Thyroid gland (tissue), 4 donors: ENCODE measurements at places on chromosomes 16 and 17.

GRCh38 chr17:50194934-50195865 lies 6.2 kb downstream of the COL1A1 start:
- no peak for DNase-seq

DNA sequence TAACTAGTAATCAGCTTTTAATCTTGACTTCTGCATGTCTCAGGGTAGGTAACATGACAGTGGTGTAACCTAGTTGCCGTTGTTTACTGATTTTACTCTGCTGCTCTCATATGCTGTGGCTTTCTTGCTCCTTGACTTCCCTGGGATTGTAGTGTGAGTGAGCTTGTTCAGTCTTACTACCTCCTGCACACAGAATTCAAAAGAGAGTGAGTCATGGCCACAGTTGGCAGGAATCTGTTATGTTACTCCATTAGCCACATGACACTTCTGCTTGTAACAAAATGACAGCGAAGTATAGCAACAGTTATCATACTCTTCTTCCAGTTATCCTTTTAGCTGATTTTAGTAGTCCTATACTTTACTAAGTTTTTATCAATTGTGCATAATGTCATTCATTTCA lies 18.8 kb downstream of the TNRC6A start:
- DNase-seq = peak; percentile 35

DNA sequence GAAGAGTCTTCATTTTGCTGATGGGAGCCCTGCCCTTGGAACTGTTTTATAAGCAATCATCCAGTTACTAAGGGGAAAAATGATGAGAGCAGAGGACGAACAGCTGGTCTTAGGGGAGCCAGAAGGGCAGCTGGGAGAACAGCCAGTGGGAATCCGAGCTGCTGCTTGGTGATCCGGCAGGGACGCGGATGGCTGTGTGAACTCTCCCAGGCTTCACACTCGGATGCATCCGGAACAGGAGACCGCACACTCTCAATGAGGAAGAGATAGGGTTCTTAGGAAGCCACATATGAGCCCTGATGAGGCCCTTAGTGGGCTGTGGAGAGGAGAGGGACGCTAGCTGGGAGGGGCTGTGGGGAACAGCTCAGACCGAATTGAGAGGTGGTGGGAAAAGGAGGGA lies 5.0 kb upstream of the CACNG5 start:
- no peak for DNase-seq

DNA sequence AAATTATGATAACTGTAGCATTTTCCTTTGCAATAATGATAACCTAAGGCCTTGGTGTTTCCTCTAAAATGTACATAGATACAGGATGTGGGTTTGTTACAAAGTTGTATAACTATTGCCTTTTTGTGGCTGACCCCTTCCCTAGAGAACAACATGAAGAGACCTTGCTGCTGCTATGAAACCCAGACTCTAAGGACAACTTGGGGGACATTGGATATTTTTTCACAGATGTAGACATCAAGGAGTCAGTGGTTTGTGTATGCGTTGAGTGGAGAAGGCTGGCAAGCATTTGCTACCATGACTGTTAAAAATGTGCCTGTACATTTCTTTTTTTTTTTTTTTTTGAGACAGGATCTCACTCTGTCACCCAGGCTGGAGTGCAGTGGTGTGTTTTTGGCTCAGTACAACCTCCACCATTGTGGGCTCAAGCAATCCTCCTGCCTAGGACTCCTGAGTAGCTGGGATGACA lies 12.3 kb downstream of the HMOX2 start:
- no peak for DNase-seq

GRCh38 chr17:11814655-11815262 lies 182.5 kb downstream of the ZNF18 start:
- DNase-seq = no peak

DNA sequence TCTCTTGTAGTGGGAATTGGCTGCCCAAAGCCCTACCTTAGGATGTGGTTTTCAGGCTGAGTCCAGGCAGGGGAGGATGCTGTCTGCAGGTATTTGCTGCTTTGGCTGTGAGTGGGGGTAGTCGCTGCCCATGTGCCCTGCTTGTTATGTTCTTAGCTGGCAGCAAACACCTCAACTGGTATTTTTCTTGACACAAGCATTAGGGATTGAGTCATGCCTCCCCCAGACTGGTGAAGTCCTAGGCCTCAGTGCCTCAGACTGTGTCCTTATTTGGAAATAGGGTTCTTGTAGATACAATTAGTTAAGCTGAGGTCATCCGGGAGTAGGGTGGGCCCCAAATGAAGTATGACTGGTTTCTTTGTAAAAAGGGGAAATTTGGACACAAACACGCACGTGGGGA lies 808.3 kb upstream of the EEF2KMT start:
- DNase-seq = no peak

DNA sequence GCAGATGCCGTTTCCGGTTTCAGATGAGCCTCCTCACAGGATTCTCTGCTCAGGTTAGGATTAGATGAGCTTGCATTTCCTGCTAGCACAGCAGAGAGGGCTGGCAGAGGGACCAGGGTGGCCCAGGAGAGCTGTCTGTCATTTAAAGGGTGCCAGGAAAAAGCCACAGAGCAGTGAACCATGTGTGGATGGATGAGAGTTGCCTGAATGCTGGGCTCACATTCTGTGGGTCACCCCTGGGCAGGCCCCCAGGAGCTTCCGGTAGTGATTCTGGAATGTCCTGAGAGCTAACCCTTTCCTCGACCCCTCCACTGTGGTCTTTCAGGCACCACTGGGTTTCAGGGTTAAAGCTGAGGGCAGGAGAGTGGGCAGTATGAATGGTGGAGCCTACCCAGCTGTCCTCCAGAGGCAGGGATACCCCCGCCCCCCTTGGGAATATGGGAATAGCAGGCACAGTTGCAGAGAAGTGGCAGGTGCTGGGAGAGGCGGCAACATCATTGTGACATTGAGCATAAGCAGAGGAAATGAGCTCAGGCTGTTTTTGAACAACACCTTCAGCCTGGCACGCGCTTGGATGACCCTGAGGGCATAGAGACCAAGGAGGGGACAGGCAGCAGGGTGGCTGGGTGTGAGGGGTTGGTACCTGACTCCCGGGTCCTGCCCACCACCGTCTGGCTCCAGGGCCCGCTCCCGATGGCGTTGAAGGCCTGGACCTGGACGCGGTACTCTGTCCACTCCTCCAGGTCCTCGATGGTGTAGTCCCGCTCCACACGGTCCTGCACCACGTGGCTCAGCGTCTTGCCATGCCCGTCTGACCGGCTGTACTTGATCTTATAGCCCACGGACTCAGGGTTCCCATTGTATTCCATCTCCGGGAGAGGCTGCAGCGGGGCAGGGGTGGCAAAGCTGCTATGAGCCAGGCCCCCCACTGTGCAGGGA lies 83.0 kb upstream of the CDC42EP4 start:
- no peak for DNase-seq

DNA sequence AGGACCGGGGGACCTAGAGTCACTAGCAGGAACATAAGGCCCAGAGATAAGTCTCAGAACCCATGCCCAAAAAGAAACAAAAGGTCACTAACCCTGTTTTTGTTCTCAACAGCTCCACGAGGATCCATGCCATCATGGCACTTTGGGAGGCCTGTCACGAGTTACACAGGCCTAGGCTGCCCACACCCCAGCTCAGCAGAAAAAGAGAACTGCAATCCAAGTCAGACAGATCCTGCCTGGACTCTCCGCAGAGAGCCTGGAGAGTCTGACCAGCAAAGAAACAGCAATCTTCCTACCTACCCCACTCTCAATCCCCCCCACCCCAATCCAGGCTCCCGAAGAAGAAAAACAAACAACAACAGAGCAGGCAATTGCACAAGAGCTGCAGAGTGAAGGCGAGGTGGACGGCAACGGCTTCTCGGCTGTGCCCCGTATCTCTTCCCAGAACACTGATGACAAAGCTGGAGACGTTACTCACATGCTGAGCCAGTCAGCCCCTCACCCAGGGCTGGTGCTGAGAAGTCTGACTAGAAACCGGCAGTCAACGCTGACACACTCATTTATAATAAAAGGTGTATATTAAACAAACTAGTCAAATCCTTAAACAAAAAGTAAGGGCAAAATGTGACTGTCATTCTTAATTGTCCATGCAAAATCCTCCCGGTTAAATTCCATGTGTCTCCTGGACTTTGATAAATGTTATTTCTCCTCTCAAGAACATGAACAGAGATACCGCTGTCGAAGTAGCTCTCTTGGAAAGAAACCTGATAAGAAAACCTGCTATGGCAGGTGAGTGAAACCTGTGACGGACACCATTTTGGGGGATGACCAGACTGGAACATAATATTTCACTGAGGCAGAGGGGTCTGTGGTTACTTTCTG lies 89.3 kb downstream of the SMG6 start:
- DNase-seq = no peak

DNA sequence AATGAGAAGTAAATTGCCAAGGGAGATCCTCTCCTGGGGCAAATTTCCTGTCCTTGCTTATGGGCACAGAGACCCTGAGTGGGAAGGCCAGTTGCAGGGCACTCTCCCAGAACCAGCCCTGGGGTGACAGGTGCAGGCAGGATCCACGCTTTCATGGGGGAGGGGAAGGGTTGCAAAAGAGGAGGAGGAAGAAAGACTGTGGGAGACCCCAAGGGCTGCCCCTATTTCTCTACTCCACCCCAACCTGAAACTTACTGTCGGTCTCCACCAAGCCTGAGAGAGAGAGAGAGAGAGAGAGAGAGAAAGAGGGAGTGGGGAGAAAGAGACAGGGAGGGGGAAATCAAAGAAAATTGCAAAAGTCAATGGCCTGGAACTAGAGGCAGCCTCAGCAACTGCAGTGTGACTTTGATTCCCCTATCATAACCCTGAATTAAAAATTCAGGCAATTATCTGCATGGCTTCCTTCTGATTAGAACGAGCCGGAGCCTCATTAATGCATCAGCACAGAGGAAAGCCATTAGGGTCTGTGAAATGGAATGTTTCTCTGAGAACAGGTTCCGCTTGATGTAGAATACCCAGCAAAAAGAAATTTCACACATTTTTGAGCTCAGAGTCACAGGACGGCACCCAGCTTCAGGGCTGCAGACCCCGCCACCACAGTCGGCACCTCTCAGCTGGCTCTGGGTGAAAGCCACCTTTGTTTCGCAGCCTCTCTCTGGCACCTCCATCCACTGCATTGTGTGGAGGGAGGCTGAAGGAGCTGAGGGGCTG lies 45.1 kb upstream of the HNF1B start:
- no peak for DNase-seq
